ENCODE measurements at places on chromosomes 2 and 18. TPM values are rescaled to one million over a fixed set of nuclear protein-coding genes. Genes with fewer than 3 reads are reported as not detected.
A peak's percentile ranks its signal among the peaks of the same experiment; 100 is the strongest.

DNA sequence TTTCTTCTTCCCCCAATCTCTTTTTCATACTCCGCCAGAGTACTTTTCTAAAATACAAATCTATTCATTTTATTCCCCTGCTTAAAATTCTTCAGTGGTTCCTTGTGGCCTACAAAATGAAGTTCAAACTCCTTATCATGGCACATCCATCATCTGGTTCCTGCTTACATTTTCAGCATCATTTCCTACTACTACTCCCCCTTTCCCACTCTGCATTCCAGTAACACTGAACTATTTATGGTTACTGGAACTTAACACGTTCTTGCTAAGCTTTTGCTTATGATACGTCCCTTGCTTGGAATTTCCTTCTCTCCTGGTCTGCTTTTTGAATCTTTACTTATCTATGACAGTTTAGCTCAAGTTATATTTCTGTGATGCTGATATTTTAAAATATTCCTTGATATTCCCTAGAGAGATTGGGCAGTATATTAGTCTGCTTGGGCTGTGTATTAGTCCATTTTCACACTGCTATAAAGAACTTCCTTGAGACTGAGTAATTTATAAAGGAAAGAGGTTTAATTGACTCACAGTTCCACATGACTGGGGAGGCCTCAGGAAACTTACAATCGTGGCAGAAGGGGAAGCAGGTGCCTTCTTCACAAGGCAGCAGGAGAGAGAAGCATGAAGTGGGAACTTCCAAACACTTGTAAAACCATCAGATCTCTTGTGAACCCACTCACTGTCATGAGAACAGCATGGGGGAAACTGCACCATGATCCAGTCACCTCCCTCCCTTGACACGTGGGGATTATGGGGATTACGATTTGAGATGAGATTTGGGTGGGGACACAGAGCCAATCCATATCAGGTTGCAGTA is 53.2 kb downstream of the BMPR2 start:
- no peak for DNase-seq

GRCh38 chr2:27251766-27252165 is 11.1 kb downstream of the SLC30A3 start:
- no peak for DNase-seq

DNA sequence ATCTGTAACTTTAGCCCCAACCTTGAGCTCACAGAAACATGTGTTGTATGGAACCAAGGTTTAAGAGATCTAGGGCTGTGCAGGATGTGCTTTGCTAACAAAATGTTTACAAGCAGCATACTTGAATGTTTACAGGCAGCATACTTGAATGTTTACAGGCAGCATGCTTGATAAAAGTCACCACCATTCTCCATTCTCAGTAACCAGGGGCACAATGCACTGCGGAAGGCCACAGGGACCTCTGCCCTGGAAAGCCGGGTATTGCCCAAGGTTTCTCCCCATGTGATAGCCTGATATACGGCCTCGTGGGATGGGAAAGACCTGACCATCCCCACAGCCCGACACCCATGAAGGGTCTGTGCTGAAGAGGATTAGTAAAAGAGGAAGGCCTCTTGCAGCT is 52.4 kb downstream of the LONRF2 start:
- no peak for DNase-seq

SULT1C4 gene
- not detected for total RNA-seq

GMCL1 gene
- 9.4 TPM for total RNA-seq

DNA sequence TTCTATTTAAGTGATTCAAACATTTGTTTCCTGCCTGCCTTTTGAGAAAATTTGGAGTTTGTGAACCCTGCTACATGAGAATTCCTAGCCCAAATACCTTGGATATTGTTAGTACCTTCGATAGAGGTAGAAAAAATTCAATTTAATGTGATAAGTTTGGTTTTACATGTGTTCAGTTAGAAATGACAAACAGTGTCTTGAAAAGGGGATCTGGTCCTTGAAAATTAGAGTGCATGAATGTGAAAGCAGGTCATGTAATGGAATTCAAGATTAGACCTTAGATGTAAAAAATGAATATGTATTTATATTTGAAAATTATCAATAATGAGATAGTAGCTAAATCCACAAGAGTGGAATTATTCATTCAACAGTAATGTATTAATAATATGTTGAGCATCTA is 70.5 kb downstream of the PIK3C3 start:
- DNase-seq = no peak

- no peak for DNase-seq
Observed at GRCh38 chr2:208326016-208326415, 60.0 kb downstream of the PIKFYVE start.

DNA sequence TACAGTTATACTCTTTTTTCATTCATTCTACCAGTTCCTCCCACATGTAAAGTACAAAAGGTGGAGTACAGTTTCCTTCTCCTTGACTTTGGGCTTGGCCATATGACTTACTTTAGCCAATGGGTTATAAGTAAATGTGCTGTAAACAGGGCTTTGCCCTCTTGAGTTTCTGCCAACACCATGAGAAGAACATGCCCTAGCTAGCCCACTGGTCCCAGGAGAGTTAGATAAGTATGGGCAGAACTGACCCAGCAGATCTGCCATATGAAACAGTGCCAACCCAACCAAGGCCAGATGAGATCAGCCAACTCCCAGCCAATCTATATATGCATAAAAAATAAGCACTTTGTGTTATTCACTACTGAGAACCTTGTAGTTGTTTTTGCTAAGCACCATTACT is 25.5 kb downstream of the ZC3H8 start:
- no peak for DNase-seq

GRCh38 chr2:17547237-17547636 is 6.7 kb downstream of the VSNL1 start:
- no peak for DNase-seq

DNA sequence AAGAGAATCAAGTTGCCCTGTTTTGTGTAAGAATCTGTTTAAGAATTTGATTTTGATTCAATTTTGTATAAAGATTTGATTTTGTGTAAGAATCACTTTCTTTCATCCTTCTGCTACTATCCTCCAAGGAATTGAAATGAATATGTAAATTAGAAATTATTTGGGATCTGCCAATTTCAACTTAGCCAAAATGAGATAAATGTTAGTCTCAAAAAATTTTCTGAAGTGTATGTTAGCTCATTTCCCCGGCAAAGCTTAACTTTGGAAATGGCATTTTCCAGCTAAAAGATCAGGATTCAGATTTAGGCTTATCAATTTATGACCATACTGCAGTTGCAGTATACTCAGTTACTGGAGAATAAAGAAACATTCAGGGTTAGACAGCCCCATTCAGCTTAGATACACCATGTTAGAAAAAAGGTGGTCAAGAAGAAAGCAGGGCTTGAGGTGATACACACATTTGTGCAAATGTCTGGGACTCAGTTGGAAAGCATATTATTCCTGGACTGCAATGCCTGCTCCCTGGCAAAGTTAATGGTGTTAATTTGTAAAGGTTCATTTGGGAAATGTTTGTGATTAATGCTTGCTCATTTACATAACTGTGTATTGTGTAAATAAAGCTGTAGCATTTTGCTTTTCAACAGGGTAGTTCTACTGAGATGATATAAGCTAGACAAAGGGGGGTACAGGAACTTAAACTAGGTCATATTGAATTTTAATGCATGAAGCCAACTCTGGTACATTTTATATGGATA is 247.8 kb upstream of the SESTD1 start:
- DNase-seq = no peak

PIEZO2 gene
- total RNA-seq = 11.7 TPM

NOSTRIN gene
- total RNA-seq = not detected

DNA sequence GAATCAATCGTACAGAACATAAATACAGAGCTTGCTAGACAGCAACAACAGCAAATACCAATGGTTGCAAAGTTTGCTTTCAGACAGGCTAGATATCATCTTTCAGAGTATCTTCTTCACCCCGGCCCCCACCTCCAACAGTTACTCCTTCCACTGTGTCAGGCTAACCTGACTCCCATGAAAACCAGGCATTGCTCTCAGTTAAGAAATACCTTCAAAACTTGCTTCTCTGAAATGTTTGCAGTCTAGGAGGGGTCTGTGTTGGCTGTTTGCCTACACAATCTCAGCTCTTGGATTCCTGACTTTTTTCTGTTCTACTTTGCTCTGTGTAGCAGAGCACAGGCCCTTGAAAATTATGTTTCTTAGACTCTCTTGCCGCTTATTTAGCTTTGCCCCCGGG is 599.5 kb upstream of the SYT4 start:
- DNase-seq = no peak

GRCh38 chr2:79716266-79716665 is 203.4 kb downstream of the CTNNA2 start:
- no peak for DNase-seq

GRCh38 chr2:209523867-209524266 is 100.0 kb downstream of the MAP2 start:
- peak; percentile 63 for DNase-seq

GRCh38 chr2:9715238-9715637 is 84.4 kb upstream of the YWHAQ start:
- no peak for DNase-seq

DNA sequence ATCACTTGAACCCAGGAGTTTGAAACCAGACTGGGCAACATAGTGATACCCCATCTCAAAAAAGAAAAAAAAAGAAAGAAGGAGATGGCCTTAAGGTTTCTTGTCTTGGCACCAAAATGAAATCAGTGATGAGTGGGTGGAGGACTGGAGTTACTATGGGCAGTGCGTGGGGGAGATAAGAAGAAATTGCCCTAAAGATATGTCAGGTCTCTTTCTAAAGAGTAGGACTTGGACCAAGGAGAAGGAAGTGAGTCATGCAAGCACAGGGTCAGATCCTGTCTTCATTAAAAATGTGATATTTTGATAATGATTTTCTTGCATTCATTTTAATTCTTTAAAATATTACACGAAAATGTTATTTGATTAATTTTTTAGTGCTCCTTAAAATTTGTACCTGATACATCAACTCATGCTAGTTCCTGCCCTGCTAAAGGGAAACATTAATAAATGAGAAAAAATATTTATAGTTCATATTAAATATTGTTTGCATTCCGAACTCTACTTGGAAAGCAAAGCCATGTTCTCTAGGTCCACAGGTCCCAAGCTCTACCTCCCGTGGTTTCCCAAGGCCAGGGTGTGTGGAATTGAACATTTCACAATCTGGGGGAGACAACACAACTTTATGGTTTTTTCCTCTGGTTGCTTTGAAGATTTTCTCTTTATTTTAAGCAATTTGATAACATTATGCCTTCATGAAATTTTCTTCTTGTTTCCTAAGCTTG is 62.6 kb upstream of the CTLA4 start:
- peak; percentile 82 for DNase-seq

GRCh38 chr2:47720036-47720435 is 62.9 kb upstream of the MSH6 start:
- DNase-seq = no peak

REG3G gene
- total RNA-seq = not detected

C2orf15 gene
- 0.39 TPM for total RNA-seq

GRCh38 chr18:70423988-70424387 is 135.1 kb downstream of the SOCS6 start:
- DNase-seq = peak; percentile 52
